Stimulated activated CD4-positive, alpha-beta T cell treated with anti-CD3 and anti-CD28 coated beads, Interleukin-4, amount 100 ng/mL, for 48 hours (primary cell): ENCODE measurements at places on chromosomes 5 and 9.

DNA sequence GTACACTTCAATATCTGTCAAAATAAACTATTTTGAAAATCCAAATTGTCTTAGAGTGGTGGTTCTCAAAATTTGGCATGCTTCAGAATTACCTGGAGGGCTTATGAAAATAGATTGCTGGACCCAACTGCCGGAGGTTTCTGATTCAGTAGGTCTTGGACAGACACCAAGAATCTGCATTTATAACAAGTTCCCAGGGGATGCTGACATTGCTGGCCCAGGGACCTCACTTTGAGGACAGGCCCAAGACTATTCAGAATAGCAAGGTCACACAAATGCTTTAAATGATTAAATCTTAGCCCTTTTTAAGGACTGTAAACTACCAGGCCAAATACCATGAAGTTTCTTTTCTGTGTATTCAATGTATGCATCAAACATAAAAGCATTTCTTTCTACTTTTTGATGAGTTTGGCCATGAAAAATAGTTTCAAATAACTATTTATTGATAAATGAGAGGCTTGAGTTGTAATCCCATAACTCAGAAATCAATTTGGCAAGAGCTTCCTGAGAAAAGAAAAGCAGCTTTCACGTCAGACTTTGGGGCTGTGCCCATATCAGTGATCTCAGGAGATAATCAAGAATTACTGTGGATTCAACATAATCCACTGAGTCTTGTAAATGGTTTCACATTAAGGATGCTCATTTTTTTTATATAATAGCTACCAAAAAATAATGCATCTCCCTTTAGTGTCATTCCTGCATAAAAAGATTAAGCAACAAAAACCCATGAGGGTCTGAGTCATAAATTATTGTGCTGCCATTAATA, 191.4 kb downstream of the FRMD3 start:
- no peak for DNase-seq

DNA sequence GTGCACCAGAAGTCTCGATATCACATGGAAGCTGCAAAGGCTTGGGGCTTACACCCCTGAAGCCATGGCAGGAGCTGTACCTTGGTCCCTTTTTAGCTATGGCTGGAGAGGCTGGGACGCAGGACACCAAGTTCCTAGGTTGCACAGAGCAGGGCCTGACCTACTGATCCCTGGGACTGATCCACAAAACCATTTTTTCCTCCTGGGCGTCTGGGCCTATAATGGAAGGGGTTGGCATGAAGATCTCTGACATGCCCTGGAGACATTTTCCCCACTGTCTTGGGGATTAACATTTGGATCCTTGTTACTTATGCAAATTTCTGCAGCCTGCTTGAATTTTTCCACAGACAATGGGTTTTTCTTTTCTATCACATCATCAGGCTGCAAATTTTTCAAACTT, 286.7 kb upstream of the PTPRD start:
- no peak for DNase-seq

- DNase-seq, result peak; percentile 13
These were observed 525.6 kb downstream of the PDE4D start for GRCh38 chr5:59367791-59368394.

DNA sequence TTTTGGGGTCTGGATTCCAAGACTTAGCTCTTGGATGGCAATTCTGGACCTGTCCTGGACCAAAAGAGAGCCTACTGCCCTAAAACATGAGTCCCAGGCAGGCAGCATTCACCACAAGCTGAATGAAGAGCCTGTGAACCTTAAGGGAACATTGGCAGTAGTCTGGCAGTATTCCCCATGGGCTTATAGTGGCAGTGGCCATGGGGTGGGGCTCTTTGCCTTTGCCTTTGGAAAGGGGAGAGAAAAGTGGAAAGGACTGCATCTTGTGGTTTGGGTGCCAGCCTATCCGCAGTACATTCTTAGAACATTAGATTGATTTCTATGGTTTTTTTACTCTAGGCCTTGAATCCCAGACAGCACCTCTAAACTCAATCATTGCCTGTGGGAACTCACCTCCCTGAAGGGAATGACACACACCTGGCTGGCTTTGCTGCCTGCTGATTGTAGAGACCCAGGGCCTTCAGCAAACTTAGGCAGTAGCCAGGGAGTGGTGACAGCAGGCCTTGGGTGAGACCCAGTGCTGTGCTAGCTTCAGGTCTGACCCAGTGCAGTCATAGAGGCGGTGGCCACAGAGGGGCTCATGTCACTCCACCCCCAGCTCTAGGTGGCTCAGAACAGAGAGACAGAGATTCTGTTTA, 216.3 kb downstream of the CETN3 start:
- no peak for DNase-seq

- no peak for DNase-seq
These were observed 252.7 kb upstream of the GRIA1 start for GRCh38 chr5:153237671-153238332.

DNA sequence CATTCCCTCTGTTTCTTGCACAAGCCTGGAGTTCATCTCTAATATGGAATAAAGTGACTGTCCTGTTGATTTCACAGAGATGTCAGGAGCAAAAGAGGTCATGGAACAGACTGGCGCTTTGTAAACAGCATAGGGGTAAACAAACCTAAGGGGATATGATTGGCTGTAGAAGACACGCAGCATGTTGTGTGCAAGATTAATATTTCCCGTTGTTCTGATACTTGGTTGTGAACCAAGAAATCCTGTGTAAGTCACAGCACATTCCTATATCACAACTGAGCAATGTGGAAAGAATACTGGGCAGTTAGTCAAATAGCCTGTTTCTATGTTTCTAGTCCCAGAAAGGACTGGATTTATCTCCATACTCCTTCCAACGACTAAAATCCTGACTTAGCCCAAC, 3.2 kb downstream of the ADAMTS12 start:
- no peak for DNase-seq

DNA sequence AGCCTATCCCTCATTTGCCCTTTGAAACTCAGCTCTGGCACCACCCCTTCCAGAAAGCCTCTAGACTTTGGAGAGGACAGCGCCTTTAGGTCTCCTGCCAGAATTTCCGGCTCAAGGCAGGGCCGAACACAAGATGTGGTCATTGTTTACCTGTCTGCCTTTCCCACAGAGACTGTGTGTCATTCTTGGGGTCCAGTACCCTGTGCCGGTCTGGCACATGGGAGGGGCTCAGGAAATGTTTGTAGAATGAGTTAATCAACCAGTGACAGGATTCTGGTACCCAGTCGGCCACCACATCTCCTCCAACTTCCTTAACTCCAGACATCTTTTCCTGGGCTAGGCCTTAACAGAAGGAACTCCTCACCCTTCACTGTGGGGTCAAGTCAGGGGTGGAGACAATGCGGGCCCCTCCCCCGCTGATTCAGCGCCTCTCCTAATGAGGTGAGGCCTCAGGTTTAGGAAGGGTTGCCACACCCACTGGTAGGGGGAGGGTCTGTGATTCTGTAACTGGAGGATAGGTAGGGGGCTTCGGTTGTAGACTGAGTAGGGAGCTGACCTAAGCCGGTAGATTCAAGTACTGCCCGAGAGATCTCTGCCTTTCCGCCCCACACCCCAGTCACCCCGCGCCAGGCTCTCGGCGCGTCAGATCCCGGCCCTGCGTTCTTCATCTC, 29.3 kb downstream of the PCDH1 start:
- DNase-seq, result peak; percentile 30

GRCh38 chr9:107221321-107221720, 61.8 kb upstream of the RAD23B start:
- no peak for DNase-seq

DNA sequence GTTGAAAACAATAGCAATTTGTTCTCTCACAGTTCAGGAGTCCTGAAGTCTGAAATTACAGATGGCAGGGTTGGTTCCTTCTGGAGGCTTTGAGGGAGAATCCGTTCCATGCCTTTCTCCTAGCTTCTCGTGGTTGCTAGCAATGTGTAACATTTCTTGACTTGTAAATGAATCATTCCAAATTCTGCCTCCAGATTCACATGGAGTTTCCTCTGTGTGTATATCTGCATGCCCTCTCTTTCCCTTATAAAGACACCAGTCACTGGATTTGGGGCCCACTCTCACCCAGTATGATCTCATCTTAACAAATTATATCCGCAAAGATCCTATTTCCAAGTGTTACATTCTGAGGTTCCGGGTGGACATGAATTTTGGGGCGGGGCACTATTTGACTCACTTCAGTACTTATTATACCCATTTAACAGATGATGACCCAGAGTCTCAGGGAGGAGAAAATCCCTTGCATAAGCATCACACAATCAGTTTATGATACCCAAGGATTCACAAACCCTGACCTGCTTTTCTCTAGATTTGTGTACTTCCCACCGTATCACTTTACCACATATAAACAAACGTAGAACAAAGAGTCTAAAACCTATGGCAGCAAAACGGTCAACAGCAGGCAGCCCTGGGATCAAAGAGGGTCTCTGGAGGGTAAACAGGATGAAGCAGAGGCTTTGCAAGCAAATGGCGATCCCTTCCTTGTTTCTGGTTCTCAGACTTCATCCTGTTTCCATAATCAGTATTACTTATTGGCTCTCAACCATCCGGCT, 93.7 kb downstream of the C9orf152 start:
- DNase-seq, result no peak

DNA sequence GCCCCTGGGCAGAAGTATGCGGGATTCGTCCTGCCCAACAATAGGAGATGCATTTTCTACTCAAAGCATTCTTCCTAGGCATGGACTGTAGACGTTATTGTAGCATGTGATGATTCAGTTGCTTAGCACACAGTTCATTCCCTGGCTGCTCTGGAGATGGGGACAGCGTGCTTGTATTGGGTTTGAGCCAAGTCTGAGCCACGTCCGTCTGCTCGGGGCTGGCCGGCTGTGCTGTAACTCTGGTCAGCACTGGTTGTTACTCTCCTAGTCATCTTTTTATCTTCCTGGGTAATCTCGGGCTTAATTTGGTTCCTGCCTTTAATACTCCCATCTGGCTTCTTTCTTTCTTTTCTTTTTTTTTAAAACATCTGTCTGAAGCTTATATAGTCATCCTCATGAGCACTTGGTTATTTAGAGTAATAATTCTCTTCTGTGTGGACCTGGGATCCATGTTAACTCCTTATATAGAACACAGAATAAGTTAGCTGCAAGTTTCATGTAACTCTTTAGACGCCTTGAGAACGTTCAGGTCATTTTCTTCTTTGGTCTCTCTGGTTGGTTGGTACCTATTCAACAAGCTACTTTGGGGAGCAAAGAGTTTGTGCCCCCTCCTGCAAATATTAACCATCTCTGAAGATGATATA, 118.8 kb upstream of the RPS23 start:
- no peak for DNase-seq

DNA sequence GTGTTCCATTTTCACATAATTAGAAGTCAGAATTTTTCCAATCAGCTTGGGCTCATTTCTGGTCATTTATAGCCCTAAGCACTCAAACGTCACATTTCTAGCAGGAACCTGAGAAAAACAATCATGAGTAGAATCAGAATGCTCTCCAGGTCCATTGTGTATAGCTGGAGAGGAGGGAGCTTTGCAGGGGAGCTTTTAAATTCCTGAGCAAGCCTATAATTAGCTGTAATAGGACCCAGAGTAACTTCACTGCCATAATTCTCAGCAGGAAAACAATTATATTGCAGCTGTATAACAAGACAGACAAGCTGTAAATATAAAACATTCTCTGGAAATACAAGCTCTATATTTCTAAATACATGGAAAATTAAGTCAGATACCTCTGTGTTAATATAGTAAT, 637.6 kb upstream of the SGCD start:
- DNase-seq, result no peak

DNA sequence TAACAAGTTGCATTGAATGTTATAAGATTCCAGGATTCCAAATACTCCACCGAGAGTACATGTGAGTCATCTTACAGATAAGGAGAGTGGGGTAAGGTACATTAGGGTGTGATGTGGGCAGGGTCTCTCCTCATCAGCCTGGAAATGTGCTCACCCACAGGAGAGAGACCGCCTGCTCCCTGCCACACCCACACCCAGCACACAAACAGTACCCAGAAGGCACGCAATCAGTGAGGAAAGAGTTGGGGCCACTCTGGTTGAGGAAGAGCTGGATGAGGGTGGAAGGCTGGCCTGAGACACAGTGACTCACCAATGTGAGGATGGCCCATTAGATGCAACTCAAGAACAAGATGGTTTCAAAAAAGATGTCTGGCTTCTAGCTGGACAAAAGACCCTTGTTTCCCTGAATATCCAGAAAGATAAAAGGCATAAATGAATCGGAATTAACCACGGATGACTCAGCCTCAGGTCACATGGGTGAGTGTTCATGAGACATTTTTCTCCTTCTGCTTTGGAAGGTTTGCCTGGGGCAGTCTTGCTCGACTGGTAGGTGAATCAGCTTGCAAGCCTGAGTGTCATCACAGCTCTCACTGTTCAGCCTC, 51.1 kb upstream of the LHFPL2 start:
- no peak for DNase-seq

DNA sequence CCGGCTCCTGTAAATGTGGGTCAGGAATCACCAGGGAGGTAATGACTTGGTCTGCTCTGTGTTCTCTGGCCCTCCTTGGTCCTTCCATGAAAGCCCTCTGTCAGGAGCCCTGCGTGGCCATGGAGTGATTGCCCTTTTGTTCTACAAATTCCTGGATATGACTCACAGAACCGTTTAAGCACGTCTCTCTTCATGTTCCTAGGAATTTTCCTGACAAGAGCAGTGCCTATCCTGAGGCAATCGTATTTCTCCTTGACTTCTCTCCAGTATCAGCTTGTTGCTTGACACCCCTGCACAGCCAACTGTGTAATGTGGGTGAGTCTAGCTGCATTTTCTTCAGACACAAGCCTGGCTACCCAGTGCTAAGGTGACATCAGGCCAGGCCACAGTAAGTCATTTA, 274.3 kb upstream of the ZNF462 start:
- DNase-seq, result no peak

GRCh38 chr5:16659536-16659935, 42.7 kb upstream of the RETREG1 start:
- DNase-seq, result no peak

DNA sequence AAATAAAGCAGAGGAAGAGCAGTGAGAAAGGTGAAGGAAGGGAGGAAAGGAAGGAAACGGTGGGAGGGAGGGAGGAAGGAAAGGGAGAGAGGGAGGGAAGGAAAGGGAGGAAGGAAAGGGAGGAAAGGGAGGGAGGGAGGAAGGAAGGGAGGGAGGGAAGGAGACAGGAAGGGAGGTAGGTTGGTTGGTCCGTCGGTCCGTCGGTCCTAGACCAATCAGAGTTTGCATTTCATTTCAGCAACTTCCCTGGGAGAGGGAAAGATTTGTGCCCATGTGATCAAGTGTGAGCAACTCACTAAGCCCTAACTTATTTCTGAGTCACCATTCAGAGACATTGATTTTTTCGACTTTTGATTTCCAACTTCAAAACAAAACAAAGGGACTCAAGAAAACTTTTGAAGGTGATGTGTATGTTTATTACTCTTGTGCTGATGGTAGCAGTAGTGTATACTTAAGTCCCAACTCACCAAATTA, 18.8 kb downstream of the NANS start:
- DNase-seq, result no peak
